ENCODE measurements at places on chromosomes 13 and 19.

DNA sequence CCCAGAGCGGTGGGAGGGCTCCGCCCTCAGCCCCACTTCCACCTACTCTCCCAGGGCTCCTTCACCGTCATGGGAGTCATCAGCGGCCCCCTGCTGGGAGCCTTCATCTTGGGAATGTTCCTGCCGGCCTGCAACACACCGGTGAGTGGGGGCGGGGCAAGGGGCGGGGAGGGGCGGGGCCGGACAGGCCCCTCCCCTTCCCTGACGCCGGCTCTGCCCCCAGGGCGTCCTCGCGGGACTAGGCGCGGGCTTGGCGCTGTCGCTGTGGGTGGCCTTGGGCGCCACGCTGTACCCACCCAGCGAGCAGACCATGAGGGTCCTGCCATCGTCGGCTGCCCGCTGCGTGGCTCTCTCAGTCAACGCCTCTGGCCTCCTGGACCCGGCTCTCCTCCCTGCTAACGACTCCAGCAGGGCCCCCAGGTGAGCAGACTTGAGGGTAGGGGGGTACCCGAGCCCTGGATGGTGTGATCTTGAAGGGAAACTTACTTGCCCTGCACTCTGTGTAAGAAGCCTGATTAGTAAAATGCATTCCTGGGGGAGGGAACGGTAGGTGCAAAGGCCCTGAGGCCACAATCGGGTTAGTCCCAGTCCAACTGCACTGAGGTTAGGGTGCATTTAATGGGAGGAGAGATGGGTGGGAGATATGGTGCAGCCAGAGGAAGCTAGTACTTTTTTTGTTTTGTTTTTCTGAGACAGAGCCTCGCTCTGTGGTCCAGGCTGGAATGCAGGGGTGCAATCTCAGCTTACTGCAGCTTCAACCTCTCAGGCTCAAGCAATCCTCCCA lies 12.1 kb downstream of the SLC5A5 start:
- H3K27ac ChIP-seq, result no peak overlapping the region
- no peak overlapping the region for H3K4me3 ChIP-seq
- no peaks in the 10 kb centered on the region for H3K27me3 ChIP-seq
- no peaks in the 10 kb centered on the region for H3K4me1 ChIP-seq
- no peak for DNase-seq

DNA sequence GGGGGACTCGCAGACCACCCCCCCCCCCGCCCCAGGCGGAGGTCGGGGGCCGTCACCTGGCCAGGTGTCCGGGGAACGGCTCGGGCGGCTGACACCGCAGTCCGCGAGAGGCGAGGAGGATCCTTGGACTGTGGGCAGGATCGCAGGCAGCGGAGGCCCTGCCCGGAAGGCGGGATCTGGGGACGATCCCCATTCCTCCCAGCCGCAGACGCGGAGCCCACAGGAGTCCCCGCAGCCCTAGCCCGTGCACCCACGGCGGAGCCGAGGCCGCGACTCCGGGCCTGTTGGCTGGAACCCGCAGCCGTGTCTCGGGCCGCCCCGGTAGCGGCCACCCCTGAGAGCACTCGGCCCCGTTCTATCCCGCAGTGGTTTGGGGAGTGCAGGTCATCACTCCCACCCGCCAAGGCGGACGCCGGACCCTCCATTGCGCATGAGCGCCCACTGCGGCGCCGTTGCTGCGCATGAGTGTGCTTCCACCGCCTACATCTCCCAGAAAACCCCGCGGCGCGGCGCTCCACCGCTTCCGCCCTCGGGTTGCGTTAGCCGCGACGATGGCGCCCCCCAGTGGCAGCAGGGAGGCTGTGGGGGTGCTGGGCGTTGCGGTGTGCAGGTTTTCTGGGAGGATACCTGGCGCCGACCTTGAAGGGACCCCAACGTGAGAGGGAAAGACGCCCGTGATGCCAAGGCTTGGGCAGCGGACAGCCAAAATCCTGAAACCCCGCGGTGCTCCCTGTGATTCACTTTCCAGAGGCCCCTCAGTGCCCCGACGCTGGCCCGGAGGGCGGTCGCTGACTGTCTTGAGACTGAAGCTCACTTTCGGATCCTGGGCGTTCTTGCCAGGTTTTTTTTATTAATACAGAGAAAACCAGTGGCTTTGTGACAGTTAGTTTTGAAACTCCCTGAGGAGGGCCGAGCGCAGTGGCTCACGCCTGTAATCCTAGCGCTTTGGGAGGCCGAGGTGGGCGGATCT lies 4.4 kb upstream of the ZNF329 start:
- no peaks in the 10 kb centered on the region for H3K36me3 ChIP-seq
- H3K27ac ChIP-seq, result peak overlapping the region; percentile 89

DNA sequence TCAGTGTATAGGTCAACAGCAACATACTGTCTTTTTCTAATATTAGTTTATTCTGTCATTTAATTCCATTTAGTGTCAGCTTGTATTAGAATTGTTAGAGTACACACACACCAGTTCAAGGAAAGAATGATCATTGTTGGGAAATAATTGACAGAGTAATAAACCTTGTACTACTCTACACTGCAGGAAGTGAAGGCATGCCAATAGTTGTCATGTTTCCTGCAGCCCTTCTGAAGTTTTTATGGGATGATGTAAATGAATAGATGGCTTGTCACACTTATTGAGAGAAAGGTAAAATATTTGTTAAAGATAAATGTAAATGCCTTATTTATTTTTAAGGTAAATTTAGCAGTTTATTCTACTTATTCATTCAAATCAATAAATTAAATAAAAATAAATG lies 306.9 kb upstream of the KLHL1 start:
- H3K4me3 ChIP-seq, result no peak overlapping the region
- H3K27me3 ChIP-seq, result no peaks in the 10 kb centered on the region
- H3K4me1 ChIP-seq, result no peaks in the 10 kb centered on the region
- no peak overlapping the region for H3K27ac ChIP-seq

DNA sequence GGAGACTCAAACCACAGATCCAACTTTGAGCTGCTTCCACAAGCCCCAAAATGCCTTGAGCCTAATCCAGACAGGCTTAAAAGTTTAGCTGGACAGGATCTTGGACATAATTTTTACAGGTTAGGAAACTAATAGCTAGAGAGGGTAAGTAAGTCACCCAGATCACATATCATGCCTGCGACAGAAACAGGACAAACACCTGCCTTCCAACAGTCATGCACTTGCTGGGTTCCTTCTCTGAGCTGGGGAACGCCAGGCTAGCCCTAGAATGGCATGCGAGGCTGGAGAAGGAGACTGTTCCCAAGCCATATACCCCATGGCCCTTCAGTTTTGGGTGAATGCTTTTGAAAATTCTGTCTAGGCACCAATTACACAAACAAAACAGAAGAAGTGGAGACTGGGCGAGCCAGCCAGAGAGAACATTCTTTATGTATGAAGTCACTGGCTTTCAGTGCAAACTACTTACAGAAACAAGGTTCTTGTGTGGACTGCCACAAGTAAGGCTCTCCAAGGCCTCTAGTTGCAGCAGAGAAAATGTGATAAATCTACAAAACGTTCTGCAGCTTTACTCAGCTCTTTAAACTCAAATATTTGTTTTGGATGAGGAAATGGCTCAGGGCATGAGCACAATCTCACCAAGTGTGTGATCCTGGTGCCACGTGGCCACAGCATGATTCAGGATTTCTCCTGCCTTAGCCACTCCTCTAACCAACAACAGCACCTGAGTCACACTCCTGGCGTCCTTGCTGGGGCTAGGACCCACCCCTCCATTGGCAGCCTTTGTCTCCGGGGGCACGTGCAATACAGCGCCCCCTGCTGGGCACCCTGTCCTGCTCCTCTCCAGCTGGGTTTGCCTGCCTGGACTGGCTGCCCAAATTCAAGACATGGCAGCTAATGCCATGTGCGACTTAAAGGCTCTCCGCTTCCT lies 73.4 kb upstream of the UBL3 start:
- no peaks in the 10 kb centered on the region for H3K27me3 ChIP-seq

- H3K27ac ChIP-seq, result peak overlapping the region; percentile 6
- H3K27me3 ChIP-seq, result no peaks in the 10 kb centered on the region
- peaks cover 16% of the 10 kb centered on the region for H3K36me3 ChIP-seq
- peaks cover 40% of the 10 kb centered on the region for H3K4me1 ChIP-seq
- no peak overlapping the region for H3K4me3 ChIP-seq
Measured at GRCh38 chr13:112574834-112575613, 12.9 kb downstream of the TUBGCP3 start.

- no peak for DNase-seq
- no peak overlapping the region for H3K4me3 ChIP-seq
- H3K36me3 ChIP-seq, result no peaks in the 10 kb centered on the region
- H3K4me1 ChIP-seq, result no peaks in the 10 kb centered on the region
Measured at GRCh38 chr13:99471221-99472121, 29.8 kb upstream of the TM9SF2 start.

DNA sequence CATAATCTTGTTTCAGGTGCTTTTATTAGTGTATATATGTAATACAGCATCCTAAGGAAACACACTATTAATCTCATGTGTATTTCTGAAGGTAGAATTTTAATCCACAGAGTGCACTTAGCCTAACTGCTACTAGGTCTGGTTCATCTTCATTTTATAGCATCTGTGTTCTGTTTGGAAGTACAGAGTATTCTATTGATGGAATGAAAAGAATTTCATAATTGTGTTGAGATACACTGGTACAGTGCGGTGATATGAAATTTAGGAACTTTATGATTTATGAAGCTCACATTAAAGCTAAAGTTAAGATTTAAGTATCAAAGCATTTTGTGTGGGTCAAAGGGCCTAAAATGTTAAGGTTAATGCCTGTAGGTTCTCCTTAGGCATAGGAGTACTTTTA lies 6.0 kb downstream of the PCDH17 start:
- no peak overlapping the region for H3K27ac ChIP-seq
- peaks cover 24% of the 10 kb centered on the region for H3K27me3 ChIP-seq
- no peak for DNase-seq
- no peak overlapping the region for H3K4me3 ChIP-seq
- H3K36me3 ChIP-seq, result no peaks in the 10 kb centered on the region
- peaks cover 2% of the 10 kb centered on the region for H3K4me1 ChIP-seq

DNA sequence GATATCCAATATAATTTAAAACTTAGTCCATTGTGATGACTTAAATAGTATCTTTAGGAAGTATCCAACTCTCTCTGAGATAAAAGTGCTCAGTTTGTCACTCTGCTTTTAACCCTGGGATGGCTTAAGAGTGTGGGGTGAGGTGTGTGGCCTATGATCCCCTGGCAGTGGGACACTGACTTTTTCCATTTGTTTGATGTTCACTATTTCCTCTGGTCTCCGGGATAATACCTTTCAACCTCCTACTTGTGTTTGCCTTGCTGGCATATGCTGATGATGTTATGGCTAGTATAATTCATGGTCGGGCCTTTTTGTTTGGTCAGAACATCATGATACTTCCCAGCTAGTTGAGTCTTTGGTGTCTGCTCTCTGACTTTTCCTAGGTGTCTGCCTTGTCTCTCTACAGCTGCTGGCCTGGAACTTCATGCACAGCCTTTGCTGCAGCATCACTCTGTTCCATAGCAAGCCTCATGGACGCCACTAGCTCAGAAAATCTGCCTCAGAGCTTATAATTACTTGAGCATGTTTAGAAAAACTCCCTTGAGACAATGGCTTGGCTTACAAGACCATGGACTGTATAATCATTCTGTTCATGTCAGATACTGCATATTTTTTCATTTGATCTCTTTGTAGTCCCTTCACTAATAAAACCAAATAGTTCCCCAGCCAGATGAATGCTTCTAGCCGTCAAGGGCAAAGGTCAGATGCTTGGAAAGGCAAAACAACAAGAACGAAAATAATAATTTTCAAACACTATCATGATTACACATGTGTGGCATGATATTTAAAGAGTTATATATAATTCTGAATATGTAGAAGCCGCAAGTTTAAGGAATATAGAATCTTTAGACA lies 75.2 kb downstream of the WDFY2 start:
- no peaks in the 10 kb centered on the region for H3K27me3 ChIP-seq
- peaks cover 19% of the 10 kb centered on the region for H3K36me3 ChIP-seq
- no peak overlapping the region for H3K27ac ChIP-seq
- H3K4me1 ChIP-seq, result peaks cover 22% of the 10 kb centered on the region
- no peak for DNase-seq

DNA sequence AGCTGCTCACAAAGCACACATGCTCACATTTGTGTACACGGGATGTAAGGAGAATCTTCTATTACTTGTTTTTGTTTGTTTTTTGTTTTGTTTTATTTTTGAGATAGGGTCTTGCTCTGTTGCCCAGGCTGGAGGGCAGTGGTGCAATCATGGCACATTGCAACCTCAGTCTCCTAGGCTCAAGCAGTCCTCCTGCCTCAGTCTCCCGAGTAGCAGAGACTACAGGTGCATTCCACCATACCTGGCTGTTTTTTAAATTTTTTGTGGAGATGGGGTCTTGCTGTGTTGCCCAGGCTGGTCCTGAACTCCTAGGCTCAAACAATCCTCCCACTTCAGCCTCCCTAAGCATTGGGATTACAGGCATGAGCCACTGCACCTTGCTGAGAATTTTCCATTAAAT lies 41.8 kb downstream of the KCNC3 start:
- peaks cover 8% of the 10 kb centered on the region for H3K36me3 ChIP-seq
- H3K4me3 ChIP-seq, result no peak overlapping the region
- DNase-seq, result no peak
- peaks cover 47% of the 10 kb centered on the region for H3K27me3 ChIP-seq
- no peak overlapping the region for H3K27ac ChIP-seq

DNA sequence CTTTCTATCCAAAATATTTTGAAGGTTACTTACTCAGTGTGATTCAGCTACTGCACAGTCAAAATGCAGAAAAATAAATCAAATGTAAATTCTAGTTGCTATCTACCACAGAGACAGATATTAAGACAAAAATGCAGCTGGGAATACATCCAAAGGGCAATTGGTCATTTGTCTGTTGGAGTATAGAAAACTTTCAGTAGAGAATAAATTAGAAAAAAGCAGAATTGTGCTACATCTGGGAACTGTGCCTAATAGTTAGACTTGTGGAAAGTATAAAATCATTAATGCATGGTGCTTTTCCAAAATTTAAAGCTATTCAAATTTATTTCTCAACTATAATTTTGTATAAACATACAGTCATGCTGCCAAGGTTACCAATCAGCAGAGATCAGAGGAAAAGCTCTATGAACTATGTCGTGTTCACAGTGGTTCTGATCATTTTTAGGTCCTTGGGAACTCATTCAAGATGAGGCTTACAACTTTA lies 1635.8 kb downstream of the PCDH9 start:
- no peaks in the 10 kb centered on the region for H3K27me3 ChIP-seq

- no peaks in the 10 kb centered on the region for H3K36me3 ChIP-seq
- peak overlapping the region; percentile 95 for H3K27ac ChIP-seq
- no peak for DNase-seq
- peaks cover 50% of the 10 kb centered on the region for H3K4me1 ChIP-seq
Measured at GRCh38 chr19:16073481-16073880, 2.8 kb upstream of the TPM4 start.

GRCh38 chr13:66921437-66921836 lies 308.7 kb downstream of the PCDH9 start:
- H3K4me3 ChIP-seq, result no peak overlapping the region
- H3K27ac ChIP-seq, result no peak overlapping the region
- H3K36me3 ChIP-seq, result no peaks in the 10 kb centered on the region

GRCh38 chr13:65926750-65927171 lies 1303.4 kb downstream of the PCDH9 start:
- H3K4me1 ChIP-seq, result no peaks in the 10 kb centered on the region
- no peaks in the 10 kb centered on the region for H3K27me3 ChIP-seq
- H3K27ac ChIP-seq, result no peak overlapping the region
- H3K36me3 ChIP-seq, result no peaks in the 10 kb centered on the region
- no peak overlapping the region for H3K4me3 ChIP-seq

Measured in naive thymus-derived CD8-positive, alpha-beta T cell (primary cell).